ENCODE measurements at places on chromosomes 1 and 21.
A peak's percentile ranks its signal among the peaks of the same experiment; 100 is the strongest.

DNA sequence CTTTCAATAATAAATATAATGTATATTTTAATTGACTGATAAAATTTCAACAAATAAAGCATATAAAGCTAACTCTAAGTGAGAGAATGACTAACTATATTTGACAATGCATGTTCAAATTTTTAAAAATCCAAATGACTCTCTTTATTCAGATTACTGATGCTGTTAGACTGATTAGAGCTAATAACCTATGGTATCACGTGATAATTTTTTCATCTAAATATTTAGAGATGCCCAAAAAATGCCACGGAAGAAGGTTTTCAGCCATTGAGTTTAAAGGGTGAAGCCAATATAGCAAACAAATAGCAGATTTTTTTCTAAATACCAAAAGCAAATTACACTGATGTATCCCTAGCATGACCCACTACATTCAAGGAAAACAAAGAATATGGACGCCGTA, 61.1 kb upstream of the OR10J4 start:
- DNase-seq = no peak

DNA sequence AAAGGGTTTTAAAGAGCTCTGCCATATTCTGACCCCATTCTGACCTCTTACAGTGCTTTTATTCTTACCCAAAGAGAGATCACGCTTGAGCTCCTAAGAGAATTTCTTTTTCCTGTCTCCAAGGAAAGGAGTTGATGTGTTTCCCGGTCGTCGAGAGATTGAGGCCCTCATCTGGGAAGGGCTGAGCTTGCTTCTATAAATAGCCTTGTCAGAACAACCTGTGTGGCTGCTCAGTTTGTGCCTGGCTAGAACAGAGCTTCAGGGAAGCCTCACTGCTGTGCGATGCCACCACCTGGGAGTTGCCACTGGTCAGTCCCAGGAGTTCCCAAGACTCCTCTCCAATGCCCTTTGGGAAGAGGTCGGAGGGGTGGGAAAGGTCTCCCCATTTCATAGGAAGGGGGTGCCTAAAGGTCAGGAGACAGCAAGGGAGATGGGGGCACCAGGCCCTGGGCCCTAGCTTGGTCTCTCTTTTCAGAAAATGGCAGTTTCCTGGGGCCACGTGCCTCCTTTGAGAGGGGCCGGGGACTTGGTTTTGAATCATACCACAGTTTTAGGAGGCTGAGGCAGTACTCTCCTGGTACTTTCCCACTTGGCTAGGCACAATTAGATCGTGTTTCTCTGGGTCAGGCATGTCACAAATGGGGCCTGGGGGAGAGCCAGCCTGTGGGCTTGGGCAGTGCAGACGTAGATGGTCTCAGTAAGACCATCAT, 52.1 kb downstream of the EIF2D start:
- DNase-seq = no peak

GRCh38 chr21:36175771-36176565, 19.3 kb downstream of the DOP1B start:
- no peak for DNase-seq

DNA sequence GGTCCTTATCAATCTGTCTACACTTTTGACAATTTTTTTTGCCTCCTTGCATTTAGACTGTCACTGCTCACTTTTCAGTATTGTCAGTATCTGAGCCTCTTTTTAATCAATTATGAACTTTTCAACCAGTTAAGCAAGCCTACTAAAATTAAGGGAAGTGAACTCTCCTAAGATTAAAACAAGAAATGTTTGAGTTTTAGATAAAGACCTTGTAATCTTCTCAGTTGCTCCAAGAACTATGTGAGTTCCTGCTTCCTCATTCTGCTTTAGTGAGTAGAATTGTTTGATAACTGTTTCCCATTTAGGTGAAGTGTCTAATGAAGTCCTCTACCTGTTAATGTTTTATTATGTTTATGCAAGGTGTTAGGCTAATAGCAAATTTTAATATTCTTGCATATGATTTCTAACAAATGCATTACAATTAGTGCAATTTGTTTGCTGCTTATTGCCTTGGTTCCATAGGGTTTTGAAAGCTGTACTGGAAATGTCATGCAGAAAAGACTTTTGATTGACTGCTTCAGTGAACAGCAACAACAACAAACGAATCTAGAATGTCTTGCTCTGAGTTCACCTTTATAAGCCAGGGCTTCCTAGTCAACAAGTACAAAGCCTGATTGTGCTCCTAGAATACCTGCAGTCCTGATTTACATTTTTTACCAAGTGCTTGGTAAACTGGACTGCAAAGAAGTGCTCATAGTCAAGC, 40.9 kb downstream of the PLA2G4A start:
- DNase-seq = no peak

DNA sequence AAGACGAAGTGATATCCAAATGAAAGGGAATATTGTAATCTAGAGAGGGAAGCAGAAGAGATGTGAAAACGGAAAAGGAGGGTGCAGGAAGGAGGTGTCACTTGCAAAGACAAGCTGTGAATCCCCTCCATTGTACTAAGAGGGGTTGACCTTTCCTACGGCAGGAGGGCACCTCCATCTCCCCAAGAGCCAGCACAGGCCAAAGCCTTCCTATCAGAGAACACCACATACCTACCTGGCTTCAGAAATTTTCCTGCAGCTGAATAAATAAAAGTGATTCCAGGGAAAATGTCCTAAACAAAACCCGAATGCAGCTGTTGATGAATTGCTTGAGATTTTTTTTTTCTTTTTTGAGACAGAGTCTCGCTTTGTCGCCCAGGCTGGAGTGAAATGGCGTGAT, 14.3 kb downstream of the KANK4 start:
- no peak for DNase-seq

DNA sequence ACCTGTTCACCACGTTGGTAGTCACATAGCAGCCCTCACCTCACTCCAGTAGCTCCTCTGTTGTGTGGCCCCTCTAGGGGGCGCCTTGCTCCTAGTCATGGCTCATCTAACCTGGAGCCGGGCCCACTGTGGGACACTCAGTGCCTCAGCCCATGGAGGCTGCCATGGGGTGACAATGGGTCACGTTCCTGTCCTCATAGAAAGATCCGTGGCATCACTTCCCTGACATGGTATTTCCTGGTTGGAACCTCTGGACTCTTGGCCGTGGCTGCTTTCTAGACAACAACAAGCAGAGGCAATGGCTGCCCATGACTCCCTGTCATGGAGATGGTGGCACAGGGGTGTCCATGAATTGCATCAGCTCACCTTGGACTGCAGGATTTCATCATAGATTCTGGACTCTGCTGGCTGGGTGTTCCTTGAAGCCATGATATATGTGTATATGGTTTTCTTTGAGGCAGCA, 27.5 kb upstream of the SLAMF6 start:
- no peak for DNase-seq

DNA sequence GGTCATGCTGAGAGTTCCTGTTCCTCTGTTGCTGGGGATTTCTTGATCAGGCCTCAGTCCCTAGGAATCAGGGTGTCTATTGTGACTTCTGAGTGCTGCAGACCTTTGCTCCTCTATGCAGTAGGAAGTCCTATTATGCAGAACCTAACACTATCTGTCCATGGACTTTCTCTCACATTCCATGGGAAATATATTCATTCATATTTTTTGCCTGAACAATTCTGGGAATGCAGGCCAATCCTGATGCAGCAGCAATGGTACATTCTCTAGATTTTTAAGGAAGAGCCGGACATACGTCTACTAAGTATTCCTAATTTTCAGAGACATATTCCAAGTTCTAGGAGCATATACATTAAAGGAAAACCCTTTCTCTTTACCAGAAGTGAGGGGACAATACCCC, 61.1 kb upstream of the C1orf87 start:
- no peak for DNase-seq

GRCh38 chr1:5936621-5937372, 55.4 kb downstream of the NPHP4 start:
- DNase-seq = no peak

DNA sequence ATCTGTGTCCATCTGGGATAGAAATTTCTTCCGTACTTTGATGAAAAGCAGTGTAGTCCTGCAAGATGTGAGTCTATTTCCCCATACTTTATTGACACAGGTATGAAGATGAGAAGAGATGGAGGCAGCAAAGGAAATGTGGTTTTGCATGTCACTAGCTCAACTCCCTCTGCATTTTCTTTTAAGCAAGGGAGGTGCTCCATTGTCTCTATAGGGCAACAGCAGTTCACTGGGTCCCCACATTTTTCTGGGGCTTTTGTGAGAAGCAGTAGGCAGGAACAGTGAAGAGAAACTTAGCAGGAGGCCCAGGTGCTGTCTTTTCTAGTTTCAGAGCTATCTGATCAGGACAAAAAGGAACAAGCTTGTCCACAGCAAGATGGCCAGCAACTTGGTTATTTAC, 37.1 kb downstream of the C21orf91 start:
- no peak for DNase-seq

GRCh38 chr1:240906477-240906876, 294.5 kb upstream of the GREM2 start:
- no peak for DNase-seq

GRCh38 chr1:48058135-48059025, 61.2 kb upstream of the TRABD2B start:
- no peak for DNase-seq

- DNase-seq = no peak
Observed at GRCh38 chr1:99814373-99814900, 35.7 kb upstream of the AGL start.

DNA sequence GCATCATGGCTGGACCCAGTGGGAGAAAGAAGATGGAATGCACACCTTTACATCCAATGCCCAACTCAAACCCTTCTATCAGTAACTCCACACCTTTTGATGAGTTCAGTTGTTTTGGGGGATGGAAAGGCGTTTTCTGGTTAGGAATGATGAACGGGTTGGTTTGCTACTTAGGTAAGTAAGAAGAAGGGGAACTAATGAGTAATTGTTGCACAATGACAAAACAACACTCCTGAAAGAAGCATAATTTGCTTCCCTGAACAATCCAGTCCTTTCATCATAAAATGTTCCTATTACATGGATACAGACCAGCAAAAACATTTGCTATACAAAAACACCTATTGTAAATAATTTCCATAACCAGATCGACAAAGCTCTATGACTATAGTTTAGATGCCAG, 35.9 kb upstream of the NFIA start:
- no peak for DNase-seq

- DNase-seq = no peak
Observed at GRCh38 chr21:27043377-27043776, 76.5 kb upstream of the ADAMTS5 start.

- no peak for DNase-seq
Observed at GRCh38 chr21:35350965-35351364, 301.9 kb upstream of the RUNX1 start.

- peak; percentile 66 for DNase-seq
Observed at GRCh38 chr1:236064674-236065508, at the start of gene NID1. Gene NID1 (minus strand): TSS chr1:236065090. CDS start chr1:236065079, 11 bp downstream.

DNA sequence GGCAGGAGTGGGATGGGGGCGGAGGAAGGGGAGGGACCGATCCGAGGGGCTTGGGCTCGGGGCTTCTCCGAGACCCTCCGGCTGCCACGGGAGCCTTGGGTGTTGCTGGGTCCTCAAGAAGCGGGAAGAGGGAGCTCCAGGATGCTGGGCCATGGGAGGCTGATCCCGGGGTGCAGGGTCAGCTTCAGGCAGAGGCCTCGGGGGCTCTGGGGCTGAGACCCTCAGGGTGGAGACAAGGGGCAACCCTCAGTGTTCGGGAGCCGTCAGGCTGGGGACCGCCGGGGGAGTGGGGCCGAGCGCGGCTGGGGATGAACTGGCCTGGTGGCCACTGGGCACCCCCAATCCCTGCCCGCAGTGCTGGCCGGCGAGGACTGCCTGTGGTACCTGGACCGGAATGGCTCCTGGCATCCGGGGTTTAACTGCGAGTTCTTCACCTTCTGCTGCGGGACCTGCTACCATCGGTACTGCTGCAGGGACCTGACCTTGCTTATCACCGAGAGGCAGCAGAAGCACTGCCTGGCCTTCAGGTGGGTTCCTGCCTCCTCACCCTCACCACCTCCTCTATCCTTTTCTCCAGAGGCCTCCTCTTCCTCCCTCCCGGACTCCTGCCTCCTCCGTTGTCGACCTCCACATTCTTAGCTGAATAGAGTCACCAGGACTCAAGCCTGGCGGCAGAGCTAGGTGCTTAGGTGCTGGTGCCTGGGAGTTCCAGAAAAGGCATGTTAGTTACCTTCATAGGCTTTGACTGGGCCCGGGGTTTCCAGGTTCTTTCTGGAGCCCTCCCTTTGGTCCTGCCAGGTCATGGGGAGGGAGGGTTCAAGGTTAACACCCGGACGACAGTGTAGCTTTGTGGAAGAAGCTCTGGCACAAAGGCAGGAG, 631 bp downstream of the SHISA4 start:
- DNase-seq = no peak

GRCh38 chr1:173285048-173285447, 77.9 kb upstream of the TNFSF4 start:
- DNase-seq = no peak

GRCh38 chr1:243525085-243525487, 269.2 kb downstream of the SDCCAG8 start:
- DNase-seq = no peak

GRCh38 chr1:77370161-77370560, 88.3 kb downstream of the AK5 start:
- DNase-seq = no peak

GRCh38 chr1:101709721-101710120, 287.0 kb downstream of the OLFM3 start:
- DNase-seq = no peak

GRCh38 chr1:23433122-23433521, 8.6 kb upstream of the TCEA3 start:
- DNase-seq = no peak

DNA sequence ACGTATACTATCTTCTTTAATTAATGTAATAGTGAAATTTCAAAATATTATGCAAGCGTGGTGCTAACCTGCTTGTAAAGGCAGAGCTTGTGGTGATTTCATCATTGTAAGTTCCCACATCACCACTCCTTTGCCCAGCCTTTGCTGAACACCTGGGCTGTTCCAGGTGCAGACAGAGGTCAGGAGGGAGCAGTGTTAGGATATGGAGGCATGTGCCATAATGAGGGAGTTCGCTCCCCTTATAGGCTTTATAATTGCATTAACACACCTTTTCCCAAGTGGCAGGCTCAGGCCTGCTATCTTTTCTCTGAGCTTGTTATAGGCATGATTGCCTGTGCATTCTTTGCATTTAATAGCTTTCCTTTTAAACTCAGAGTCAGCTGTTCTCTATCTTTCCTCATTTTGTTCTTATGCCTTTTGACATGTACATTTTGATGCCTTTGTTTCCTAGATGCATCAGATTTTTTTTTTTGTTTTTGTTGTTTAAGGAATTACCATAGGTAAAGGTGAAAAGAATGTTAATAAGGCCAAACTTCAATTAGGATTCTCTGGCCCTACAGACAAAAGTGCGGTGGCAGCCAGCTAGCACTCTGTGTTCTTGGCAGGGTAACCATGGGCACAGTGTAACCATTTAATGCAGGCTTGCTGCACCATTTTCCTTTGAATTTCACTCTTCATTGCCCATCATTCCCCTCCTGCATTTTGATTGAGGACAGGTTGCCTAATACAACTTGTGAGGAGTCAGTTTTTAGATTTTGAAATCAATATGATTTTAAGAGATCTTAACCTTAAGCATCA, 12.6 kb downstream of the NPL start:
- no peak for DNase-seq

GRCh38 chr1:51230501-51231078, 5.5 kb upstream of the RNF11 start:
- DNase-seq = no peak

All from hypothalamus (tissue), 51 donors.